Stimulated activated CD4-positive, alpha-beta T cell treated with anti-CD3 and anti-CD28 coated beads, Interleukin-1b, Interleukin-23, amount 100 ng/mL, for 1 hour (primary cell): ENCODE measurements at places on chromosomes 2 and 18.

GRCh38 chr2:119293900-119294299, 70.3 kb downstream of the STEAP3 start:
- DNase-seq: no peak

DNA sequence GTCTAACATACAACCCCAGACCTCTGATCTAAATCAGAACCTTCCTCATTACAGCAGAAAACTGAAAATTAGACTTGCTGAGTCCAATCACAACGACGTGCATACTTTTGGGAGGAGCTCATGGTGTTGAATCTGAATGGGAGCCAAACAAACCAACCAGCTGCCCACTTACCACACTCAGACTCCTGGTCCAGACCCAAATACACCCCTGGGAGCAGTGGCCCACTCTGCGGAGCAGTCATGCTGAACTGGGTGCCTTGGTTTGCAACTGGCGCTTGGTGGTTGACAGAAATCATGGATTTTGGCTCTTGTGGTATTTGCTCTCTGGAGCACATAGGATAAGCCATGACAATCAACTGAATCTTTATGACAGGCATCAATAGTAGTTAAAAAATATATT, 253.6 kb upstream of the TNP1 start:
- DNase-seq: no peak

- DNase-seq: no peak
Observed at GRCh38 chr2:55804535-55804934, 110.9 kb upstream of the PNPT1 start.

GRCh38 chr18:48479531-48479930, 59.3 kb upstream of the CTIF start:
- no peak for DNase-seq

GRCh38 chr2:61575447-61575859, 37.3 kb upstream of the XPO1 start:
- DNase-seq: no peak

GRCh38 chr2:168462543-168463045, 6.5 kb downstream of the CERS6 start:
- DNase-seq: no peak

- no peak for DNase-seq
Observed at GRCh38 chr18:33264566-33264965, 176.0 kb downstream of the CCDC178 start.

- no peak for DNase-seq
Observed at GRCh38 chr2:214881647-214882202, 72.2 kb upstream of the BARD1 start.

DNA sequence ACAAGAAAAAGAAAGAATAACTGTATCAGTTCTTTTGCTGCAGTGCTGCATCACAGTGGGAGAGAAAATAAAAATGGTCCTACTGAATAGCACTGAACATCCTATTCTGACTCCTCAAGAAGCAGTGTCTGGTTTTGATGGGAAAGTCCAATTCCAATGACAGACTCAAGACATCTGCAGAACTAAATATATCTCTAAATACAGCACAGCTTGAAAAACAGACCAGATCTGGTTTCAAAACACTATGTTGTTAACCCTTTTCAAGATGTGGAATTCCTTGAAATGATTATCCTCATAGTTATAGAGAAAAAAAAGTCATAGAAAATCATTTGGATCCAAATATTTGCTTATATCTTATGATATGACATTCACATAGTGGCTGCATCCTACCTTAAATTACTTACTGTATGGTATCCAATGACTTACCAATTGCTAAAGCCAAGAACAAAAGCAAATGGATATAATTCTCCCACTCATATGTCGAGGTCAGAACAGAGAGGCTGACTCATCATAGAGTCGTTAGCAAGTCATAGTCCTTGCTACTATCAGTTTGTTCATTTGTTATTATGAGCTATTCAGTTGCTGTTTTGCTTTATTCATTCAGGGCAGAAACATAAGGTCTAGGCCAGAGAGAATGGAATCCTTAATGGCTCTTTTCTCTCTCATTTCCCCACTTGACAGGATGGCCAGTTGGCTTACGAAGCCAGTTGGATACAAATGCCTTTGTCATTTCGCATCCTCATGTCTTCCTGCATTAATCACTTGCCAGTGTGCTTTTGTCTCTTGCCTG, 62.5 kb upstream of the ACVR2A start:
- DNase-seq: no peak

- DNase-seq: no peak
Observed at GRCh38 chr2:136185981-136186776, 68.2 kb upstream of the CXCR4 start.

DNA sequence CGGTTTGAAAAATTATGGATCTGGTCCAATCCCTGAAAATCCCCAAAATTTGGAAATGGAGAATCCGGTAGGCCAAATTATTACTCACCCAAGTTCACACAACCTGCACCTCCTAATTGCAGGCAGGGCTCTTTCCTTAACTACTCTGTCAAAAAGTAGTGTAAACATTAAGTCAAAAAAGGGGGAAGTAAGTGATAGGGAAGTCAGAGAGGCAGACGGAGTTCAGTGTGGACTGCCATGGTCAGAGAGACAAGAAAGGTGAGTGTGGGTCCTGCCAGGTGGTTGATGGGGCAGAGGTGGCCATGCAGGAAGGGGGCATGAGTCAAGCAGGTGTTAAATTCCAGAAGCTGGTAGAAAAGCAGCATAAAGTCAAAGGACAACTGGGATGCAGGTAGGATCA, 104.7 kb upstream of the STPG4 start:
- no peak for DNase-seq

GRCh38 chr2:71974846-71975245, 172.8 kb downstream of the CYP26B1 start:
- no peak for DNase-seq

- DNase-seq: no peak
Observed at GRCh38 chr18:11850821-11851145, 430 bp upstream of the CHMP1B start.

DNA sequence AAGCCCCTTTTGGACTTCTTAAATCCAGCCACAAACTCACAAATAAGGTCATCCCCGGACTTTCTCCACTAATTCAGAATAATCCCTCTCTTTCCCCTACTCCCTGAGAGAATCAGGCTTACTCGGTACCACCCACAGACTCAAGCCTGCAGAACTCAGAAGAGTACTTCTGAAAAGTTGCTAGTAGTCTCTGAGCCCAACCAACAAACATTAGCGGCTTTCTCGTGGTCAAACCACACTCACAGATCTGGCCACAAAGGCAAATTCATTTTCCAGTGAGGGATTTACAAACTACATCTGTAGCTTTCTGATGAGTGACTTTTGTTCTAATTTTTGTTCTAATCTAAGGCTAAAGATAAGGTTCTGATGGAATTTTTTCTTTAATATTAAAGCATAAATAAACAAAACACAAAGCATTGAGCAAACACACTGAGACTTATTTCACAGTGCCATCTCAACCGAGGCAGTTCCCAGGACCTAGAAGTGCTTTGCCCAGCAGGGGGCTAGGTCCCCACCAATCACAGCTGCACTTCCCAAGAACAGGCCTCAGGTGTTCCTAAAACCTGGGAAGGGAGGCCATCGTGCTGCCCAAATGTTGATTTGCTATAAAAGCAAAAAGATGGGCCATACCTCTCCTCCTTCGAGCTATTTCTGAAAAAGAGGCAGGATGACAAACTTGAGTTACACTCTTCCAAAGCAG, 110.7 kb downstream of the COLEC12 start:
- DNase-seq: no peak

- DNase-seq: no peak
Observed at GRCh38 chr2:237900891-237901831, 41.7 kb downstream of the RAMP1 start.

GRCh38 chr2:1664076-1664605, 80.2 kb downstream of the PXDN start:
- no peak for DNase-seq

- DNase-seq: no peak
Observed at GRCh38 chr2:200635251-200635650, 49.4 kb downstream of the AOX1 start.

- no peak for DNase-seq
Observed at GRCh38 chr18:79515944-79516351, 120.2 kb downstream of the NFATC1 start.

- no peak for DNase-seq
Observed at GRCh38 chr2:39664232-39664887, 1.4 kb upstream of the TMEM178A start.

GRCh38 chr2:31324016-31324633, 90.2 kb downstream of the EHD3 start:
- no peak for DNase-seq

- DNase-seq: no peak
Observed at GRCh38 chr2:73907840-73908452, 15.1 kb downstream of the ACTG2 start.
